ENCODE measurements at places on chromosomes 2 and 18. TPM values are rescaled to one million over a fixed set of nuclear protein-coding genes. Genes with fewer than 3 reads are reported as not detected.
A peak's percentile ranks its signal among the peaks of the same experiment; 100 is the strongest.

Gene CROCC2
- total RNA-seq, result 0.05 TPM

DNA sequence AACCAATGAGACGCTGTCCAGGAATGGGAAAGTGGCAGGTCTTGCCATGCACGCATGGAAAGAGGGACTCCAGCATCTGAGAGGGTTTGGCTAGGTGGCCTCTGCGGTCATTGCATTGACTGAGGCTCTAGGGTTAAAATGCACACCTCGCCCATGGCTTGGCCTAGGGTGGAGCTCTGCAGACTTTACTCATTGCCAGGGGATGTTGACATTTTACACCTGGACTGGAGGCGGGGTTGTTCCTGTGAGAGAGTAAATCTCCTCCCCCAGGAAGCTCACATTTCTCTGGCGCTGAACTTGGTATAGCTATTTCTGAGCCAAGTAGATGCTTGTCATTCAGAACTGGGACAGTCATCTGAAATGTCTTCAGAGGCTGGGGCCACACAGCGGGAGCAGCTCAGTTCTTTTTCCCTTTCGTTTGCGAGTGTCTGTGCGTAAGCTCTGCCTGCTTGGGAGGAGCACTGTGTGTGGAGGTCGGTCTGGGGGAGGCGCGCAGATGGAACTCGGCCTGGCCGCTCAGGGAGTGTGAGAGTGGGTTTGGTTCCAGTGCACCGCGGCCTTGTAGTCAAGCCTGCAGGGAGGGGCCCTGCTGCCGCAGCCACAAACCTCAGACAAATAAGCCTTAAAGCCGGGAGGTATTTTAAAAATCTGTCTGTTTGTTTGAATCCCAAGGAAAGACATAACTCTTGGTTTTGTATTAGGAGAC lies 76.5 kb downstream of the LPIN1 start:
- peaks cover 4% of the 10 kb centered on the region for H3K36me3 ChIP-seq
- no peaks in the 10 kb centered on the region for H3K4me1 ChIP-seq
- no peak overlapping the region for H3K4me3 ChIP-seq
- peak overlapping the region; percentile 38 for H3K27ac ChIP-seq
- H3K27me3 ChIP-seq, result no peaks in the 10 kb centered on the region
- peak; percentile 79 for DNase-seq

Gene GAREM1
- total RNA-seq, result 20.1 TPM

Gene TXNDC9
- 26.2 TPM for total RNA-seq

DNA sequence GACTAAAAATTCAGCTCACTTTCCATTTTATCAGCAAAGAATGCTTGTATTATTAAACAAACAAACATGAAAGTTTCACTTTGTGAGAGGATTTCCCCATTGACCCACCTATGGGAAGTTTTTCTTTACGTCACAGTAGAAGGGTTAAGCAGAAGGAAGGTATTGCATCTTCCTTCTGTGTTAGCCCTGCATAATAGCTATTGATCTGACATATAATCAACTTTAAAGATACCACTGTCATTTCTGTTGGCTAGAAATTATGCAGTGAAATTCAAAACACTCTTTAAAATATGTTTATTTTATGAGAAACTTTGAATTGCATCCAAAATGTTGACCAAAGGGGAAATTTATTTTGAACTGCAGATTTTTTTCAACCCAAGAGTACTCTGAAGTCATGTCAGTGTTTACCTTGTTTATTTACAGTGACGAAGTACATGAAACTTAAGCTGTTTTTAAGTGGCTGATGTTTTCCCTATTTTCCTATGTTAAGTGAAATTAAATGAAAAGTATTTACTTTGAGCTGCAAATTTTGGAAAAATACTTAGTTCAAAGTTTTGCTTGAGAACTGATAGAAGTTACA lies 566.4 kb downstream of the ZEB2 start:
- no peak for DNase-seq
- no peaks in the 10 kb centered on the region for H3K27me3 ChIP-seq
- no peaks in the 10 kb centered on the region for H3K4me1 ChIP-seq
- H3K27ac ChIP-seq, result no peak overlapping the region
- H3K4me3 ChIP-seq, result no peak overlapping the region
- H3K36me3 ChIP-seq, result no peaks in the 10 kb centered on the region

DNA sequence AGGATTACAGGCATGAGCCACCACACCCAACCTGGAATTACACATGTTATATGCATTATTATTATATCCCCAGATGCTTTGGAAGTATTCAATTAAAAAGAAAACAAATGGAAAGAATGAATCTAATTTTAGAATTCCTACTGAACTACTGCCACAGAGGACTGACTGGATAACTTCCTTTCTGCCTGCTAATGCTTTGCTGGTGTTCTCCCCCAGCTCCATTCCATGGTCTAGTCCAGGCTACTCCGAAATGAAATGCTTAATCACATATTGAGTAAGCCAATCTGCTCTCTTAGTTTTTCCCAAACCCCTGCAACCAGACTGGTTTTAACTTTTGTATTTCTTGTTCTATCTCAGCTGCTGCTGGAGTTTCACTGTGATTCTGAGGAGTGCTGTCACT lies 519.1 kb downstream of the SOX11 start:
- DNase-seq, result no peak
- H3K27ac ChIP-seq, result no peak overlapping the region
- no peak overlapping the region for H3K4me3 ChIP-seq
- H3K4me1 ChIP-seq, result no peaks in the 10 kb centered on the region

- no peaks in the 10 kb centered on the region for H3K4me1 ChIP-seq
- H3K27me3 ChIP-seq, result no peaks in the 10 kb centered on the region
- H3K27ac ChIP-seq, result no peak overlapping the region
- H3K4me3 ChIP-seq, result no peak overlapping the region
These were observed 43.4 kb downstream of the ZCCHC2 start for GRCh38 chr18:62566199-62566598.

- H3K27me3 ChIP-seq, result peaks cover 8% of the 10 kb centered on the region
- H3K4me1 ChIP-seq, result peaks cover 11% of the 10 kb centered on the region
- DNase-seq, result no peak
These were observed 916 bp downstream of the TNFRSF11A start for GRCh38 chr18:62325806-62326645.

Gene GALNT13
- 0.07 TPM for total RNA-seq

GRCh38 chr2:221096706-221097567 lies 475.2 kb downstream of the EPHA4 start:
- no peaks in the 10 kb centered on the region for H3K4me1 ChIP-seq
- H3K27me3 ChIP-seq, result no peaks in the 10 kb centered on the region

Gene LAPTM4A
- 158 TPM for total RNA-seq

Gene GNLY
- 4.7 TPM for total RNA-seq

GRCh38 chr2:109000738-109001137 lies 11.7 kb upstream of the EDAR start:
- no peaks in the 10 kb centered on the region for H3K27me3 ChIP-seq
- no peak overlapping the region for H3K27ac ChIP-seq
- no peaks in the 10 kb centered on the region for H3K4me1 ChIP-seq
- H3K4me3 ChIP-seq, result no peak overlapping the region

Gene GTF2A1L
- not detected for total RNA-seq

Gene POTEI
- 0.10 TPM for total RNA-seq

DNA sequence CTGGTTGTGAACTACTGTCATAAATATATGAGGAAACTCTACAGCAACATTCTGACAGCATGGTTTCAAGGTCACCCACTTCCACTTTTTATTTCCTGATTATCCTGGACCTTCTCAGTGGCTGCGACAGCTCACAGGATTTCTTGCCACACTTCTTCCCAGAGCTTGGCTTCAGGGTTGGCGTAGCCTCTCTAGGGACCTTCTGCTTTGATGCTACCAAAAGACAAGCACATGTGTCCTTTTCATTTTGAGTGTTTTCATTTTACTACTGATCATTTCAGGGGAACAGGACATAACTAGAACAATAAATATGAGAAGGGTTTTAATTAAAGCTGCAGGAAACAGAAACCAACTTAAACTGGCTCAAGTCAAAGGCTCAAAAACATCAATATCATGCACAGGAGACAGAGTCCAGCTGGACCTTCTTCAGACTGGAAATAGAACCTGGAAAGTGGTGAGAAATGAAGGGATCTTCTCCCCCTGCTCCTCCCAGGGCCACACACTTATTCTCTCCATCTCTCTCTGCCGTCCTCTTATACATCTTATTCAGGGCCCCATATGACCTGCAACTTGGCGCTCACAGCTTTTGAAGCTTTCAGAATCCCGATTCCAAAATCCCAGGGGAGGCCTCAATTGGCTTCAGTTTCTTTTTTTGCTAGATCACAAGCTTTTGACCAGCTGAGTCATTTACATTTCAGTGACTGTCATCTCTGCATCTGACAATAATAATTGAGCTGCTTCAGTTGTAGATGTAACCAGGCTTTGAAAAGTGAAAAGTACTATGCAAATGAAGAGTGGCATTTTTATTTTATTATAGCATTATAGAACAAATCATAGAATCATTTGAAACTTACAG lies 9.7 kb downstream of the VIT start:
- H3K27me3 ChIP-seq, result no peaks in the 10 kb centered on the region
- no peak overlapping the region for H3K4me3 ChIP-seq
- H3K36me3 ChIP-seq, result no peaks in the 10 kb centered on the region
- H3K4me1 ChIP-seq, result no peaks in the 10 kb centered on the region

Gene RHOB
- 77.5 TPM for total RNA-seq

DNA sequence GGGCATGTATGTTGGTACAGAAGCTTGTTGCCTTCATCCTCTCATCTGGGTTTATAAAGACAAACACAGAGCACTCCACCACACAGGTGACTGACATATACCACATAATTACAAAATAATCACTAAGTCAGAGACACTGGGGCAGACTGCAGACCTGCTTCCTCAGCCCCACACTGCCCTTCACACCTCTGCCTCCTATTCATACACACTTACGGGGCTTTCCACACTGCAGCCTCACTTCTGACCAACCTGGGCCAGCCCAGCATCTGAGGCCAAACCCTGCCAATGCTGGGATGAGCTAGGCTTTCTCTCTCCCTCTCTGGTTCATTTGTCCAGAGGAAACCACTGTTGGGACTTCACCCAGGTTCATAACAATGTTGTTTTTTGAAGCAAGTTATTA lies 4.5 kb downstream of the EMX1 start:
- H3K27ac ChIP-seq, result no peak overlapping the region
- H3K36me3 ChIP-seq, result no peaks in the 10 kb centered on the region
- H3K27me3 ChIP-seq, result peaks cover 95% of the 10 kb centered on the region

Gene FOXI3
- total RNA-seq, result not detected

Gene CCDC74A
- 2.0 TPM for total RNA-seq

- H3K27me3 ChIP-seq, result no peaks in the 10 kb centered on the region
- H3K27ac ChIP-seq, result no peak overlapping the region
- no peaks in the 10 kb centered on the region for H3K36me3 ChIP-seq
- no peak for DNase-seq
These were observed 164.6 kb upstream of the RMP24 start for GRCh38 chr18:35807811-35808335.

DNA sequence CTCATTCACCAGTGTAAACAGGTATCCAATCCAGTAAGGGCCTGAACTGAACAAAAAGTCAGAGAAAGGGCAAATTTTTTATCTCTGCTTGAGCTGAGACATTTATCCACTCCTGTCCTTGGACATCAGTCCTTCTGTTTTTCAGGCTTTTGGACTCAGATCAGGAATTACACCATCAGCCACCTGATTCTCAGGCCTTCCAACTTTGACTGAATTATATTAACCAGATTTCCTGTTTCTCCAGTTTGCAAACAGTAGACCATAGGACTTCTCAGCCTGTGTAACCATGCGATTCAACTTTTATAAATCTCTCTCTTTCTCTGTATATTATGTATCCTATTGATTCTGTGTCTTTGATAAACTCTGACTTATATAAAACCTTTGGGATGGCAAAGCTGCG lies 289.3 kb upstream of the CDH2 start:
- H3K27me3 ChIP-seq, result no peaks in the 10 kb centered on the region
- no peak overlapping the region for H3K4me3 ChIP-seq
- DNase-seq, result no peak
- no peaks in the 10 kb centered on the region for H3K4me1 ChIP-seq

DNA sequence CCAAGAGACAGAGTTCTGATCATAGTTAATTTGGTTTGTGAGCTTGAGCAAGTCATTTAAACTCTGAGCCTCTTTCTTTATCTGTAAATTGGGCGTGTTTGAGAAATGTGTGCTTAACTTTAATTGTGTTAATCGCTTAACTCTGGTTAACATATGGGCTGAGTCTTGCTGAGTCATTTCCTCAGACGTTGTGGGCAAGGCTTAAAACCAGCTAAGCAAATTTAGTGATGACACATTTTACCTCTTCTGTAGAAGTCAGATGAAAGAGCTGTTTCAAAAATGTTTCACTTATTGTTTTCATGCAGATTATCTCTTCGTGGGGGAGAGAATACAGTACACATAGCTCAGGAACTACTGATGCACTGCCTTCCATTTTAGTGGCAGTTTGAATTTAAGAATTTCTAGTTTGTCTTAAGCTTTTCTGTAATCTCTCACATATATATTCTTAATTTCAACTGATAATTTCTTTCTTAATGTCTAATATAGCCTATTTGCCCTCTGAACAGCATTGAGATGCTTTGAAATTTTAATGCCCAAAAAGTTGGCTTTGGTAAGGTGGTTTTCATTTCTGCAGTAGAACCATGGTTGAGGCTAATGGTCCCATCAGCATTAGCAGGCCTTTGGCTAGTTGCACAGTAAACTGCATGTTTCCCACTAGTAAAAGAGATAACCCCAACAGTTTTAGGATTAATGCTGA lies 34.9 kb downstream of the RAB10 start:
- no peak overlapping the region for H3K4me3 ChIP-seq
- H3K4me1 ChIP-seq, result peaks cover 19% of the 10 kb centered on the region
- DNase-seq, result no peak
- no peaks in the 10 kb centered on the region for H3K36me3 ChIP-seq
- peak overlapping the region; percentile 2 for H3K27ac ChIP-seq
- H3K27me3 ChIP-seq, result no peaks in the 10 kb centered on the region

DNA sequence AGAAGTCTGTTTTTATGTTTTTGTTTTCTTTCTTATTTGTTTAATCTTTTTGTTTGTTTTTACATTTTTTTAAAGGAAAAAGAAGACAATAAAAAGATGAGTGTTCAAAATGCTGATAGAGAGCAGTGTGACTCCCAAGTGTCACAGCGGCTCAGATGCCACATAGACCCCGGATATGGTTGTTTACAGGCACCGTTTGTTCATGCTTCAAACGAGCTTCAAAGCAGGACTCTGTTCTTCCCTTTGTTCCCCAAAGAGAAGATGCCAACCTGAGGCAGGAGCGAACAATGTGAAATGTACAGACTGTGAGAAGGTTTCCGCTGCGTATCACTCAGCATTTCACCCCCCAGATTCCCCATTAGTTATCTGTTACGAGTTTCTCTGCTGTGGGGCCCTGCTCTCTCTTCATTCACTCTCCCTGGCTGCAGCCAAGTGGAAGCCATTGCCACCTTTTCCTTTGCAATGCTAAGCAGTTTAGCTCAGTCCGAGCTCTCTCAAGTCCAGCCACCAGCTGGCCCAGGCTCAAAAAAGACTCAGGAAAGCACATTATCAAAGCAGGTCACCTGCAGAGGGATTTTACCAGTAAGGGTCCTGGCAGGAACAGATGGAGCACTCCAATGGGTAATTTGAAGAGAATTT lies 36.4 kb upstream of the PHLPP1 start:
- no peak overlapping the region for H3K4me3 ChIP-seq
- no peaks in the 10 kb centered on the region for H3K36me3 ChIP-seq
- no peaks in the 10 kb centered on the region for H3K27me3 ChIP-seq
- no peak for DNase-seq

DNA sequence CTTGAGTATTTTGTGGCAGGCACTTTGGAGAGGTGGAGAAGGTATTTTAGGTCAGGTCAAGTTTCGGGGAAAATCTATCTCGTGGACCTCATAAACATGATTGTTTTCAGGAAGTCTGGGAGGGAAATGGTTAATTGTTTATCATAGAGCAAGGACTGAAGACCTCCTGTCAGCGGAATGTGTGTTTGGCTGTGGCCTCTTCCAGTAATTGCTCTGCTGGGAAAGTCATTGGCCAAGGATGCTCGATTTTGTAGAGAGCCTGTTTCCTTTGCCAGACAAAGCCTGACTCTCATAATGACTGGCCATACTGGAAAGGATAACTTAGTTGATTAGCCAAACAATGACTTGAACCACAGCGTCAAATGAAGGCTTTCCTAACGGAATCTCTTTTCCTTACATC lies 30.0 kb downstream of the IL1R2 start:
- H3K4me3 ChIP-seq, result no peak overlapping the region
- no peaks in the 10 kb centered on the region for H3K27me3 ChIP-seq
- H3K4me1 ChIP-seq, result no peaks in the 10 kb centered on the region
- no peaks in the 10 kb centered on the region for H3K36me3 ChIP-seq
